Left cardiac atrium (tissue), 4 donors: ENCODE measurements at places on chromosomes 12 and 14. TPM values are rescaled to one million over a fixed set of nuclear protein-coding genes. Genes with fewer than 3 reads are reported as not detected.

Gene SLC25A47
- not detected for total RNA-seq

Gene KCNK13
- 2.6 TPM for total RNA-seq

Gene TEX52
- total RNA-seq: not detected

Gene RHOJ
- 19.5 TPM for total RNA-seq

Gene SLC25A21
- 0.77 TPM for total RNA-seq

Gene BHLHE41
- total RNA-seq: 18.6 TPM

Gene RFLNA
- total RNA-seq: 0.47 TPM

Gene IFT43
- 43.1 TPM for total RNA-seq

Gene GALNT9
- total RNA-seq: 2.6 TPM

Gene KRT71
- not detected for total RNA-seq

Gene KRT78
- not detected for total RNA-seq

Gene ERP27
- 0.44 TPM for total RNA-seq

Gene TRPV4
- total RNA-seq: 1.2 TPM

Gene GLI1
- total RNA-seq: 0.97 TPM
